GM23248 (cell line): ENCODE measurements at places on chromosomes 3 and 15.
A peak's percentile ranks its signal among the peaks of the same experiment; 100 is the strongest.

GRCh38 chr3:45987368-45988291 is 8.0 kb downstream of the FYCO1 start:
- DNase-seq = peak; percentile 91

- DNase-seq = no peak
Measured at GRCh38 chr3:58666683-58667082, at the start of gene FAM3D. Gene FAM3D, minus strand, starts transcription at chr3:58666774. Its CDS starts 11,211 bp downstream, at chr3:58655563.

DNA sequence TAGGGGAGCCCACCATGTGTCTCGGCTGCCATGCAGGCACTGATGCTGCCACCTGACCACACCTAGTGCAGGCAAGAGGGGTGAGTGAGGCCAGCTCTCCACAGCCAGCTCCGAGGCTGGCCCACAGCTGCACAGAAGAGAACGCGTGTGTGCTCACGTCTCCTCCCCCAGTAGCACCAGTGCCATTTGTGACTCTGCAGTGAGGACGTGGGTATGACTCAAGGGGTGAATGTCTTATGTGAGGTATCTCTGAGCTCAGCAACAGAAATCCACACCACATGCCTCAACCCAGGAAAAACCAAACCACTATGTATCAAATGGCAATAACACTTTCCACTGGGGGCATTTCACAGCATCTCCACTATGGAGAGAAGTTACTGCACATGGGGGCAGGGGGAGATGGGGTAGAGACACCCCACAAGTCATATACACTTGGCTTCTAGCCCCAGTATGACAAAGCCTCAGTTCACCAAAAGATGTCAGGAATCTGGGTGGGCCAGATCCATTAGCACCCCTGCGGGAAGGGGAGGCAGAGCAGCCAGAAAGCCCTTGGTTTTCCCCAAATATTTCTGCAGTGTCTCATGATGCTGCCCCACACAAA is 87.6 kb downstream of the LRIG1 start:
- DNase-seq = peak; percentile 96

DNA sequence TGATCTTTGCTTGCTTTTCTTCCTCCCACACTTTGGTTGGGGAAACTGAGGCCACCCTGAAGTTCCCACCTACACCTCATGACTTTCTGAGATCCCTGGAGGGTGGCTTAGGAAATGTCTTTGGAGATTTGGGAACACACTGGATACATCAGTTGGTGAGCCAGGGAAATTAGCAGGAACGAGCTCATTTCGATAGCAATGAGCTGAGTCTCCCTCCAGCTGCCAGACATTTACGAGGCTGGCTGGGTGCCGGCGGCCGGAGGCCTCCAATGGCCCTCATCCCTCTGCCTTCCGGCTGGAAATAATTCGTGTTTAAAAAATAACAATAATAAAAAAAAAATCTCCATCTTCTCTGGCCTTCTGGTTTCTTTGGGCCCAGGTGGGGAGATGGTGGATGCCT is 38.8 kb downstream of the SMAD6 start:
- peak; percentile 86 for DNase-seq

DNA sequence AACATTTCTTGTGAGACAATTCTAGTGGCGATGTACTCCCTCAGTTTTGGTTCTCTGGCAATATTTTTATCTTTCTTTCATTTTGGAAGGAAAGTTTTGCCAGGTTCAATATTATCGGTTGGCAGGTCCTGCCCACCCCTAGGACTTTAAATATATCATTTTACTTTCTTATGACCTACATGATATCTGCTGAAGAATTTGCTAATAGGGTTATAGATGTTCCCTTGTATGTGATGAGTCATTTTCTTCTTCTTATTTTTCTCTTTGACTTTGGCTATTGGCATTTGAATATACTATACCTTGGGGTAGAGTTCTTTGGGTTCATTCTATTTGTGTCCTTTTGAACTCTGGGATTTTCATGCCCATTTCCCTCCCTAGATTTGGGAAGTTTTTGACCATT is 89.7 kb downstream of the GMNC start:
- DNase-seq = no peak

- DNase-seq = peak; percentile 94
Measured at GRCh38 chr3:146968204-146968651, 363.1 kb upstream of the PLSCR5 start.

DNA sequence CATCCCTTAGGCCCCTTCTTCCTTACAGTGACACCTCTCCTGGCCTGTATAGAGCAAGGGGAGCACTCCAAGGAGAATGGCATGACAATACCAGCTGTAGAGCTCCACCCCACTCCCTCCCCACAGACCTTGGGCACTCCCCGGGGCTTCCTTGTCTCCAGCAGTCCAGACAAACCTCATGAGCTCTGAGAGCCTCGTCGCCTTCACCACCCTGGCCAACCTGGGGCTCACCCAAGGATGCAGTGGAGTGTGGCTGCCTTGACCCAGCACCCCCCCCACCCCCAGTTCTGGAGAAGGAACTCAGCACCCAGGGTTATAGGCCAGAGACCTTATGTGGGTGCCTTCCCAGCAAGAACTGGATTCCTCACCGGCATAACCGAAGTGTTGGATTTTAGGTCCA is 7.4 kb upstream of the SLCO2A1 start:
- no peak for DNase-seq

GRCh38 chr3:25713341-25713985 is 48.8 kb upstream of the TOP2B start:
- DNase-seq = peak; percentile 9
